Nephron progenitor cell (in vitro differentiated cells): ENCODE measurements at places on chromosomes 3 and 15.

DNA sequence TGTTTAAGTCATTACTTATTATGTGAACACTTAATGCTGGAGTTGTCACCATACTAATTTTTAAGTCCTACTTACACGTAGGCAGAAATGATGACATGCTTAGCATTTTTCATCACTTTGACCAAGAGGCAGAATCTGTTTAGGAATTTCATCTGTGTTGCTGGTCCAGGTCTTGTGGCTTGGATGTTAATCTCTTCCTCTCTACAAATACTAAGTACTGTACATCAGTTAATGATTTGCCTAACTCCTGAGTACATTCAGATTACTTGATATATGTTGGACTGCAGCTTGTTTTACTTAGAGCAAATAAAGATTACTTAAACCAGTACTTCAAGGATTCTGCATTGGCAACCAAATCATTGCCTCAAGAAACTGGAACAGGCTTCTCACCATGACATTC, 8.6 kb downstream of the SNRK start:
- DNase-seq = no peak
- H3K4me1 ChIP-seq = peaks cover 6% of the 10 kb centered on the region
- H3K36me3 ChIP-seq = no peaks in the 10 kb centered on the region
- H3K27ac ChIP-seq = no peak overlapping the region

- no peaks in the 10 kb centered on the region for H3K36me3 ChIP-seq
- H3K4me1 ChIP-seq = no peaks in the 10 kb centered on the region
- H3K27me3 ChIP-seq = peaks cover 4% of the 10 kb centered on the region
- DNase-seq = no peak
Observed at GRCh38 chr3:159058859-159059258, 257.0 kb downstream of the MFSD1 start.

- H3K4me3 ChIP-seq = no peak overlapping the region
- no peak for DNase-seq
- no peak overlapping the region for H3K27ac ChIP-seq
- peaks cover 43% of the 10 kb centered on the region for H3K4me1 ChIP-seq
- H3K27me3 ChIP-seq = peaks cover 17% of the 10 kb centered on the region
Observed at GRCh38 chr3:127746400-127747057, 73.8 kb downstream of the ABTB1 start.

GRCh38 chr15:71782422-71783165, 27.8 kb upstream of the NR2E3 start:
- peaks cover 36% of the 10 kb centered on the region for H3K4me1 ChIP-seq
- no peak overlapping the region for H3K4me3 ChIP-seq

- no peak for DNase-seq
- H3K4me1 ChIP-seq = peaks cover 61% of the 10 kb centered on the region
- H3K4me3 ChIP-seq = no peak overlapping the region
- peaks cover 19% of the 10 kb centered on the region for H3K36me3 ChIP-seq
- H3K27me3 ChIP-seq = peaks cover 14% of the 10 kb centered on the region
Observed at GRCh38 chr15:90097475-90097874, 4.8 kb downstream of the IDH2 start.

- peaks cover 6% of the 10 kb centered on the region for H3K4me1 ChIP-seq
- DNase-seq = no peak
- H3K27me3 ChIP-seq = peaks cover 21% of the 10 kb centered on the region
- H3K36me3 ChIP-seq = no peaks in the 10 kb centered on the region
- no peak overlapping the region for H3K4me3 ChIP-seq
Observed at GRCh38 chr3:42702982-42703694, 540 bp upstream of the HHATL start.

DNA sequence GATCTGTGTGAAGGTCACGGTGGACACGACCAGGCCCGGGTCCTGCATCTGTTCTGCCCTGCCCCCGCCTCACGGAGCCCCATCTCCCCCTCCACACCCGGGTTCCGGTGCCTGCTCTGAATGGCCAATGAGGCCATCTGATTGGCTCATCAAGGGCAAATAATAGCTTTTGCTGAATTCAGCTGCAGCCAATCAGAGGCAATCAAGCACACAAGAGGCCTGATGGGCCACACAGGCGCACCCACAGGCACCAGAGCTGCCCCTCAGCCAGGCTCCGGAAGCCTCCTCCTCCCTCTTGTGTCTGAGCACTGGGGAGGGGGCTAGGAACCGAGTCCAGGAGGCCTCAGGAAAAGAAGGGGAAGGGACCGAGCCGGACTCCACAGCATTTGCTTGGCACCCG, 49.5 kb downstream of the CACNA2D2 start:
- H3K4me1 ChIP-seq = peaks cover 66% of the 10 kb centered on the region
- DNase-seq = no peak
- H3K27ac ChIP-seq = no peak overlapping the region
- no peak overlapping the region for H3K4me3 ChIP-seq
- peaks cover 6% of the 10 kb centered on the region for H3K27me3 ChIP-seq

GRCh38 chr3:145639875-145640274, 521.1 kb downstream of the PLOD2 start:
- no peak for DNase-seq
- peaks cover 5% of the 10 kb centered on the region for H3K4me1 ChIP-seq
- no peak overlapping the region for H3K27ac ChIP-seq

DNA sequence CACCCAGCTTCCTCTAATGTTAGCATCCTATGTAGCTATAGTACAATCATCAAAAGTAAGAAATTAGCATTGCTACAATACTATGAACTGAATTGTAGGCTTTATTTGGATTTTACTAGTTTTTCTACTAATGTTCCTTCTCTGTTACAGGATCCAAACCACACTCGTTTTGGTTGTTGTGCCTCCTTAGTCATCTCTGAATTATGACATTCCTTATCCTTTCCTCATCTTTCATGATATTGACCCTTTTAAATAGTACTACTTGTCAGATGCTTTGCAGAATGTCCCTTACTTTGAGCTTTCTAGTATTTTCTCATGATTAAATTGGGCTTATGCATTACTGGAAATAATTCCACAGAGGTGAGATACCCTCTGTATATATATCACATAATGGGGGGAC, 265.4 kb downstream of the VPS13C start:
- no peak overlapping the region for H3K4me3 ChIP-seq
- DNase-seq = no peak
- H3K36me3 ChIP-seq = no peaks in the 10 kb centered on the region
- peaks cover 6% of the 10 kb centered on the region for H3K27me3 ChIP-seq
- no peaks in the 10 kb centered on the region for H3K4me1 ChIP-seq

DNA sequence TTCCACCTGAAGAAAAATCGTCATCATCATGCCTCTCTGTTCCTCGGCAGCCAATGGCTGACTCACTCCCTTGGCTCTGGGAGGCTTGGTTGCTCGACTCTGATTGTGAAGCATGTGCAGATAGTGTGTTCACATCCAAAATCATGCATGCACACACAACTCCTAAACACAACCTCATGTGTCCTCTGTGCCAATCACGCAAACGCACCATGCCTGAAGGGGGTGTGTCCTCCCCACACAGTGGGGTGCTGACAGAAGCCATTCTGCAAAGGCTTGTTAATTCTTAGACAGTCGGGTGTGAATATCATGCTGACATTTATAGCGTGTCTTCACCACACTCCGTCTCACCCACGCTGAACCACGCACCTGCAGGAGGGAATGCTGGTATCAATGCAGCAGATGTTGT, 11.4 kb upstream of the CCDC174 start:
- no peak for DNase-seq
- no peak overlapping the region for H3K4me3 ChIP-seq
- peaks cover 39% of the 10 kb centered on the region for H3K27me3 ChIP-seq
- peaks cover 19% of the 10 kb centered on the region for H3K4me1 ChIP-seq
- no peaks in the 10 kb centered on the region for H3K36me3 ChIP-seq

GRCh38 chr3:46690798-46691197, 2.7 kb downstream of the ALS2CL start:
- H3K4me1 ChIP-seq = peaks cover 9% of the 10 kb centered on the region
- no peak for DNase-seq
- H3K36me3 ChIP-seq = no peaks in the 10 kb centered on the region
- no peak overlapping the region for H3K4me3 ChIP-seq
- no peak overlapping the region for H3K27ac ChIP-seq

GRCh38 chr15:100948430-100948762, 29.2 kb downstream of the LRRK1 start:
- no peak for DNase-seq
- peaks cover 4% of the 10 kb centered on the region for H3K27me3 ChIP-seq
- peaks cover 11% of the 10 kb centered on the region for H3K4me1 ChIP-seq
- H3K36me3 ChIP-seq = no peaks in the 10 kb centered on the region

GRCh38 chr3:163043074-163043473, 1546.5 kb downstream of the OTOL1 start:
- no peak overlapping the region for H3K4me3 ChIP-seq
- H3K4me1 ChIP-seq = peaks cover 8% of the 10 kb centered on the region
- no peaks in the 10 kb centered on the region for H3K27me3 ChIP-seq
- peaks cover 6% of the 10 kb centered on the region for H3K36me3 ChIP-seq
- DNase-seq = no peak
- no peak overlapping the region for H3K27ac ChIP-seq

- no peaks in the 10 kb centered on the region for H3K36me3 ChIP-seq
- peak overlapping the region; percentile 91 for H3K27ac ChIP-seq
- peaks cover 18% of the 10 kb centered on the region for H3K27me3 ChIP-seq
- H3K4me1 ChIP-seq = peaks cover 70% of the 10 kb centered on the region
Observed at GRCh38 chr3:49805897-49806701, 3.0 kb downstream of the INKA1 start.

GRCh38 chr3:57900786-57901185, 107.4 kb upstream of the FLNB start:
- no peak for DNase-seq
- peaks cover 10% of the 10 kb centered on the region for H3K4me1 ChIP-seq
- H3K27ac ChIP-seq = no peak overlapping the region
- no peak overlapping the region for H3K4me3 ChIP-seq
- H3K27me3 ChIP-seq = no peaks in the 10 kb centered on the region

DNA sequence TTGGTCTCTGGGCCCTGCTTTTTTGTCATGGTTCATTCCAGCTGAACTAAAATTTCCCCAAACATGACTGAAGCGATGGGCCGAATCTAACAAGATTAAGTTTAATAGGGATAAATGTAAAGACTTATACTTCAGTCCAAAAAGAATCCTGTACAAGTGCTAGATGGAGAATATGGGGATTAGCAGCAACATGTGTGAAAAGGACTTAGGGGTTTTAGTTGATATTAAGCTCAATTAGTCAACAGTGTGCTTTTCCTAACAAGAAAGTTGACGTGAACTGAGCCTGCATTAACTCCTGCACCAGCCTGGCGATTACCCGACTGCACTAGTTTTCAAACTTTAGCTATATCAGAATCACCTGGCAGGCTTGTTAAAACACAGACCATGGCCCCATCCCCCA, 61.0 kb upstream of the BBX start:
- peaks cover 3% of the 10 kb centered on the region for H3K27me3 ChIP-seq
- H3K4me1 ChIP-seq = peaks cover 4% of the 10 kb centered on the region
- no peak overlapping the region for H3K4me3 ChIP-seq
- H3K27ac ChIP-seq = no peak overlapping the region
- DNase-seq = no peak

GRCh38 chr3:188728371-188728896, 443.3 kb upstream of the TPRG1 start:
- no peak for DNase-seq
- no peak overlapping the region for H3K27ac ChIP-seq
- peaks cover 10% of the 10 kb centered on the region for H3K36me3 ChIP-seq
- H3K4me3 ChIP-seq = no peak overlapping the region
- no peaks in the 10 kb centered on the region for H3K4me1 ChIP-seq

GRCh38 chr15:59371458-59372351, 966 bp downstream of the MYO1E start:
- peak overlapping the region; percentile 95 for H3K4me3 ChIP-seq
- no peaks in the 10 kb centered on the region for H3K36me3 ChIP-seq
- peak overlapping the region; percentile 83 for H3K27ac ChIP-seq
- peak; percentile 49 for DNase-seq
- H3K27me3 ChIP-seq = peaks cover 41% of the 10 kb centered on the region

- H3K27me3 ChIP-seq = peaks cover 2% of the 10 kb centered on the region
- H3K4me3 ChIP-seq = no peak overlapping the region
- peaks cover 2% of the 10 kb centered on the region for H3K36me3 ChIP-seq
Observed at GRCh38 chr3:52890735-52891134, 6.6 kb downstream of the STIMATE start.

DNA sequence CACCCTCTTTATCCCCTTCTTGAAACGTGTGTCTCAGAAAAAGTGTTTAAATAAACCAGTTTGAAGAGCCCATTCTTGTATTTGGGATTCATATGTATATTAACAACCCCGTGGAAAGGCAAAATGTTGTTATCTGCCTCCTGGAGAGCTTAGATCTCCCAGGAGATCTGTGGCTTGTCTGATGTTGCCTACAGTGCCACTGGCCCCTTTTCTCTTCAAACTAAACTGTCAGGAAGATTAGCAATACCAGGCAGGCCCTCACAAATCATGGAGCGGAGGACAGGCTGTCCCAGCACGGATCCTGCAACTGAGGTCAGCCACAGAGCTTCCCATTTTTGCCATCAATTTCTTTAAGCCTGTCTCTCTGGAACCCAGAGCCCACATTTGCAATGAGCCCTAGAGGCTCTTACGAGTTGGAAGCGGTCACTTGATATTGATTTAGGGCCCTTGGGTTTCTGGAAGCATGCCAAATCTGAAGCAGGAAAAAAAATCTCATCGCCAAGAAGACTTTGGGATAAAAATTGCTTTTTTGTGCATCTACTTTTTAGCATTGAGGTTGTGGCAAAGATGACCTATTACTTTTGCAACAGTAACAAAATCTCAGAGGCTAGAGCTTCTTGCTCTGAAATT, 234.1 kb downstream of the OPA1 start:
- H3K36me3 ChIP-seq = no peaks in the 10 kb centered on the region
- H3K27ac ChIP-seq = no peak overlapping the region
- H3K27me3 ChIP-seq = peaks cover 7% of the 10 kb centered on the region

GRCh38 chr3:148197061-148197460, 500.6 kb upstream of the AGTR1 start:
- H3K36me3 ChIP-seq = no peaks in the 10 kb centered on the region
- H3K27me3 ChIP-seq = peaks cover 4% of the 10 kb centered on the region
- H3K4me3 ChIP-seq = no peak overlapping the region
- no peak overlapping the region for H3K27ac ChIP-seq

GRCh38 chr3:185528532-185528931, 23.9 kb downstream of the LIPH start:
- no peak for DNase-seq
- no peaks in the 10 kb centered on the region for H3K4me1 ChIP-seq
- H3K36me3 ChIP-seq = no peaks in the 10 kb centered on the region
- H3K4me3 ChIP-seq = no peak overlapping the region
- H3K27me3 ChIP-seq = peaks cover 22% of the 10 kb centered on the region

GRCh38 chr3:126373682-126374601, 16.7 kb upstream of the KLF15 start:
- H3K4me3 ChIP-seq = no peak overlapping the region
- no peaks in the 10 kb centered on the region for H3K36me3 ChIP-seq
- H3K27me3 ChIP-seq = peaks cover 8% of the 10 kb centered on the region
- peaks cover 40% of the 10 kb centered on the region for H3K4me1 ChIP-seq
- DNase-seq = no peak
- peak overlapping the region; percentile 83 for H3K27ac ChIP-seq

GRCh38 chr3:193780810-193781478, 187.9 kb downstream of the OPA1 start:
- peaks cover 16% of the 10 kb centered on the region for H3K27me3 ChIP-seq
- H3K27ac ChIP-seq = peak overlapping the region; percentile 68
- DNase-seq = peak; percentile 77
- peak overlapping the region; percentile 47 for H3K4me3 ChIP-seq
- no peaks in the 10 kb centered on the region for H3K36me3 ChIP-seq

- no peak for DNase-seq
- H3K36me3 ChIP-seq = no peaks in the 10 kb centered on the region
- peaks cover 2% of the 10 kb centered on the region for H3K27me3 ChIP-seq
- H3K4me1 ChIP-seq = no peaks in the 10 kb centered on the region
- no peak overlapping the region for H3K27ac ChIP-seq
Observed at GRCh38 chr15:80764535-80764934, 14.6 kb upstream of the CEMIP start.

- H3K27ac ChIP-seq = peak overlapping the region; percentile 54
- peaks cover 20% of the 10 kb centered on the region for H3K4me1 ChIP-seq
- no peaks in the 10 kb centered on the region for H3K36me3 ChIP-seq
- H3K27me3 ChIP-seq = peaks cover 10% of the 10 kb centered on the region
Observed at GRCh38 chr15:70566047-70566835, 197.1 kb downstream of the UACA start.

GRCh38 chr3:29186131-29186599, 94.7 kb upstream of the RBMS3 start:
- H3K4me1 ChIP-seq = peaks cover 53% of the 10 kb centered on the region
- H3K27ac ChIP-seq = peak overlapping the region; percentile 48
- H3K4me3 ChIP-seq = no peak overlapping the region
- no peaks in the 10 kb centered on the region for H3K36me3 ChIP-seq
